GM19239 (cell line): ENCODE measurements at places on chromosomes 7 and 10.

- DNase-seq = no peak
Measured at GRCh38 chr10:18505456-18506118, 145.8 kb downstream of the NSUN6 start.

GRCh38 chr10:565676-566075, 123.8 kb downstream of the DIP2C start:
- no peak for DNase-seq

DNA sequence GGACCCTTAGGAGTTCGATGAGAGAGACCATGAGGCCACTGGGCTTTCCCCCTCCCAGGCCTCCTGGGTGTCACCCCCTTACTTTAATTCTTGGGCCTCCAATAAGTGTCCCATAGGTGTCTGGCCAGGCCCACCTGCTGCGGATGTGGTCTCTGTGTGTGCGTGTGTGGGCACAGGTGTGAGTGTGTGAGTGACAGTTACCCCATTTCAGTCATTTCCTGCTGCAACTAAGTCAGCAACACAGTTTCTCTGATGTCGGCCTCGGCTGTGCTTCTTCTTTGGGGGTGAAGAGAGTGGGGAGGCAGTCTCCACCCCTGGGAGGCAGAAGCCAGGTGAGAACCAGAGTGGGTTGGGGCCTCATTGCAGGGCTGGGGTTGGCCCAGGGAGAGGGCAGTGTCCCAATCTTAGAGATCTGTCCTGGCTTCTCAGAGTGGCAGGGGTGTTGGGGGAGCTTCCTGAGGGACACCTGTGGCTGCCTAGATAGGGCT, 1.5 kb downstream of the PVRIG start:
- peak; percentile 57 for DNase-seq

DNA sequence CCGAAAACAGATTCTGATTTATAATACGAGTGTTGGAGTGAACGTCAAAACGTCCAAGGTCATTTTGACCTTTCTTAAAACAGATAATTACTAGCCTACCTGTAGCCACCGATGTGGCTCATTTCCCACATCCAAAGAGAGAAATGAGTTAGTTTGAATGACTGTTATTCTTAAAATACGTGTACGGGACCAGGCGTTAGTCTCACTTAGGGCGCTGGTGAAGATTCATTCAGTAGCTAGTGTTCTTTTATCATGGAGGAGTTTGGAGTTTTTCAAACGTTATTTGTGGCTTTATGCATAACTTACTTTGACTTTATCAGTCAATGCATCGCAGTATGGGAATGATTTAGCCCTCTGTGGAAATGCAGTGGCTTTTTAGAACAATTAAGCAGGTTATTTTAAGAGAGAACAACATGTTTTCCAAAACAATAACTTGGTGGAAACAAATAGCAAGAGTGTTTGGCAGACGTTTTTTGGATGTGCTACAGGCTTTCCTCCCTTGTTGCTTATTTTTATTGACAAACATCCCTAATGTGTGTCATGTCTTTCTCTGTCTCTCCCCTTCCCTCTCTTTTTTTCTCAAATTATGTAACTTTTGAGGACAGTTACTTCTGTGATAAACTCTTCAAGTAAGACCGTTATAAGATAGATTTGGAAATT, 1.6 kb downstream of the BICC1 start:
- DNase-seq = no peak

- no peak for DNase-seq
Measured at GRCh38 chr7:30968747-30969603, 5.2 kb downstream of the GHRHR start.

- no peak for DNase-seq
Measured at GRCh38 chr10:88456730-88457129, 126.4 kb downstream of the RNLS start.

- DNase-seq = no peak
Measured at GRCh38 chr7:139813151-139813550, 15.9 kb upstream of the TBXAS1 start.

DNA sequence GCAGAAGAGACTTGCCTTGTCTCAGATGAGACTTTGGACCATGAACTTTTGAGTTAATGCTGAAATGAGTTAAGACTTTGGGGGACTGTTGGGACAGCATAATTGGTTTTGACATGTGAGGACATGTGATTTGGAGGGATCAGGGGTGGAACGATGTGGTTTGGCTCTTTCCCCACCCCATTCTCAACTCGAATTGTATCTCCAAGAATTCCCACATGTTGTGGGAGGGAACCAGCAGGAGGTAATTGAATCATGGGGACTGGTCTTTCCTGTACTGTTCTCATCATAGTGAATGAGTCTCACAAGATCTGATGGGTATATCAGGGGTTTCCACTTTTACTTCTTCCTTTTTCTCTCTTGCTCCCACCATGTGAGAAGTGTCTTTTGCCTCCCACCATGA, 229.7 kb upstream of the KCND2 start:
- no peak for DNase-seq

GRCh38 chr10:5565671-5566581, 41.2 kb downstream of the CALML3 start:
- no peak for DNase-seq

GRCh38 chr7:127760436-127761031, 108.5 kb downstream of the SND1 start:
- DNase-seq = no peak

GRCh38 chr7:70237831-70238575, 639.7 kb downstream of the AUTS2 start:
- DNase-seq = peak; percentile 8

- DNase-seq = no peak
Measured at GRCh38 chr10:96491303-96491702, 22.4 kb downstream of the TLL2 start.

- DNase-seq = no peak
Measured at GRCh38 chr10:49275896-49276295, 23.1 kb upstream of the C10orf71 start.

DNA sequence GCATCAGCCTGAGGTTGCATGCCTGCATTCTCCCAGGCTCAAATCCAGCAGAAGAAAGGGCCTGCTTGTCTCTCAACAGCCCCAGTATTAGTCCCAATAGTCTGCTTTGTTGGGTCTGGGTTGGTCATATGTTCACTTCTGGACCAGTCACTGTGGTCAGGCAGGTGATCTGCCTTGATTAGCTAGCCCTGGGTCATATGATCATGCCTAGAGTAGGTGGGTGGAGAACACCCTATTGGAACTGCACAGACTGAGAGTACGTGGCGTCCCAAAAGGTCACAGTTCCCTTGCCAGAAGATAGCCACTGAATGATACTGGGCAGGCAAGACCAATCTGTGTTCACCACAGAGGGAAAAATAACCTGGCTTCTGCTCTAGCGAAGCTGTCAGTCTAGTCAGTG, 80.1 kb downstream of the SH2D4B start:
- DNase-seq = no peak

DNA sequence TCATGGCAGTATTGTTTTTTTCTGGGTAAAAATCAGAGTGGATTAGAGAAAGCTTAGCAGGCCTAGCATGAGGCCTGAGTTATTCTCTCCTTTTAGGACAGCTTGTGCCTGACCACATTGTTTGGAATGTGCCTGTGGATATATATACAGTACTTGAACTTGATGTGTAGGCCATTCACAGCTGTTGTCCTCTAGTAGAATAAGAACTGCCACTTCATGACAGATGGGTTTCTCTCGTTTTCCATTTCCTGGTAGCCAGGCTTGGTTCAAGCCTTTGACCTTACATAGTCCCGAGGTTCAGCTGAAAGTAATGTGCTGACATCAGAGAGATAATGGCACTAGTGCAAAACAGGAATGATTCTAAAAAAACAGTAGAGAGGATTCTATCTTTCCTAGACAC, 473.9 kb downstream of the AUTS2 start:
- DNase-seq = no peak

- no peak for DNase-seq
Measured at GRCh38 chr7:155298288-155298833, 683 bp downstream of the INSIG1 start.

DNA sequence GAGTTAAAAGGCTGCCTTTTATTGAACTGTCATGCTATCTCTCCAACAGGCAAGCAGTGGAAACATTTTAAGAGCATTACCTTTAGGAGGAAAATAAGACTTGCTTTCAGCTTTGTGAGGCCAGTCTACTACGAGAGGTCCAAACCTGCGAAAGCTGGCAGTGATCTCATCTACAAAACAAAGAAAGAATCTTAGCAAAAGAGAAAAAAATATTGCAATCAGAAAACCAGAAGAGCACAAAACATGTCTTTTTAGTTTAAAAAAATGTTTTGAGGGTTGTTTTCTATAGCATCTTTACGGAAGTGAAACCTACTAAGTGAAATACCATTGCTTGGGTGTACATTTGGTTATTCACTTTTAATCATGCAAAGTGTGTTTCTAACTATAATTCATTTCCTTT, 147.9 kb downstream of the CPEB3 start:
- no peak for DNase-seq

DNA sequence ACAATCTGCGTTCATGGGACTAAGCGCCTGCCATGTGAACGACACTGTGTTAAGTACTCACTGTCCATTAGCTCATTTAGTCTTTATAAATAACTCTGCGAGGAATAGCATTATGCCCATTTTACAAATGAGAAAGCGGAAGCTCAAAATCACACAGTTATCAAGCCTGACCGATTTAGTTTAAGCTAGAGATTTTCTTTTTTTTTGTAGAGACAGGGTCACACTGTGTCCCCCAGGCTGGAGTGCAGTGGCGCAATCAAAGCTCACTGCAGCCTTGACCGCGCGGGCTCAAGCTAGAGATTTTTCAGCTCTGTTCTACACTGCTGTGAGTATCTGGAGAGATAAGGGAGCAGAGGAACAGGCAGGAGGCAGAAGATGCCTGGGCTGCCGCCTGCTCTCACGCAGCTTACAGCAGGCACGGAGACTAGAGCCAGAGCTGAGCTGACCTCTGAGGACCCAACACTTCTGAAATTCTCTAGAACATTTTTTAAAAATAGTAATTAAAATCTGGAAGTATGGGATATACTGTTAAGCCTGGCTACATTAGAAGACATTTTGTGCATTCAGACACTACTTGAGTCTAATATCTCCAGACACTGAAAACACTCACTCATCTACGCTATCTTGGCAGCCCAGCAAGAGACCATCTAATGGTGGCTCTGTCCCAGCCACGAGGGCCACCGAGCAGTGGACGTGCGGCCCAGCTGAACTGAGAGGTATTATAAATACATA, 38.7 kb downstream of the GNA12 start:
- DNase-seq = no peak
